ENCODE measurements at places on chromosomes 4 and X.

DNA sequence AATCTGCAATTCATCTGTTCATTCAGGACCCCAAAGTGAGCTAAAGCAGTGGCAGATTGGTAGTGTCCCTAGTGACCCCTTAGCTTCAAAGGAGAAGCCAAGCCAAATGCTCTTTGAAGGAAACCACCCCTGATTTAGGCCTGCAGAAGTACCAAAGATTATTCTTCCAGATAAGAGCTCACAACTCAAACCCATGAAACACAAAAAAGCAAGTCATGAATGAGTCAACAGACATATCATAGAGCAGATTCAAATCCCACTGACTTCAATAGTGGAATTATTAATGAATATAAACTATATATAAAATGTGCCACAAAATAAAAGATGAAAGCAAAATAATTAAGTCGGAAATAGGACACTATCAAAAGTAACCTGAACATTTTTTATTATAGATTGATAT, 197.6 kb downstream of the SCFD2 start:
- DNase-seq = no peak

DNA sequence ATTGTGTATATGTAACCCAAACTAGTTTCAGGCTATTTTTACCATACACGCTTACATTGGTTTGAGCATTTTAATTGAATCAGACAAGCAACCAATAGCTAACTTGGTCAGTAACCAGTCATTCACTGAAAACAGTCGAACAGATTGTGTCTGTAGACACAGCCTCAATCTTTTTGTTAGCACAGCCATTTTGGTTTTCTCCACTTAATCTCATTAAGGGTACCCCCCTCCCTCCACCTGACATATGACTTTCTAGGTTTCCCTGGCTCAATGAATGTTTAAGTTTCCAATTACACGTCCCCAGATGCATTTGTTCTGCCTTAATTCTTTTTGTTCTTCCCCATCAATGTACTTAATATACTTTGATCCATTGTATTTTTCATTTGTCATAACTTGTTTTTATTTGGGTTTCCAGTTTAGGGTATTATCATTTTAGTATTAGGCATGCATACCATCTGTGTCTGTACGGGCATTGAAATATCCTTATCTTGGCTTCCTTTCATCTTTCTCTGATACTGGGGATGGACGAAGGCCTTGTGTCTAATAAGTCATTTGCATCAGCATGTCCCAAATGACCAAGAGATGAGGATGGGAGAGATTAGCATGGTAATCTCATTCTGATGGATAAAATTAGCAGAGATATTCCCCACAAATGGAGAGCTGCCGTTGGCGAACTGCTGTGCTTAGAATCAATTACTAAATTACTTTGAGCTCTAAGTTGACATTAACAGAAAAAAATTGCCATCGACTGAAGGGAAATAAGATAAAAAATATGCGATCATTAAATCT, 35.9 kb upstream of the PHOX2B start:
- peak; percentile 62 for DNase-seq

GRCh38 chr4:158459085-158459820, 62.4 kb upstream of the RXFP1 start:
- no peak for DNase-seq

GRCh38 chrX:122813876-122814275, 370.2 kb upstream of the GRIA3 start:
- no peak for DNase-seq

- peak; percentile 52 for DNase-seq
Observed at GRCh38 chr4:152536545-152537182, 772 bp upstream of the FBXW7 start.

GRCh38 chrX:39201305-39201990, 400.2 kb downstream of the MID1IP1 start:
- no peak for DNase-seq

GRCh38 chr4:182273191-182273935, 30.2 kb downstream of the TENM3 start:
- DNase-seq = no peak

DNA sequence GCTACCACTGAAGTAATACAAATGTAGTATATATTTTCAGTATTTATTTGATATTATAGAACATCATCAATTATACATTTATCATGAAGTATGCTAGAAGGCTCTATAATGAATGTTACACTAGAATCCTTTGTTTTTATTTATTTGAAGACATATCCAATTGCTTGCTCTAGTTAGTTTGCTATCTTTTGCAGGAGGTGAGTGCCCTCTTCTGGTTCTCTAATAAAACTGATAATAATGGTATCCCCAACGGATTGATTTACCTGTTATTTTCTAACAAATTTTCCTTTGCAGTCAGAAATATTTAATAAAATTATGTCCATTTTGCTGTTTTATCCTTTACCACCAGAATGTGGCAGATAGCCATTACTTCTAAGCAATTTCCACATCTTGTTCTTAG, 274.3 kb upstream of the TACR3 start:
- no peak for DNase-seq

- DNase-seq = no peak
Observed at GRCh38 chr4:60579335-60579734, 620.8 kb upstream of the ADGRL3 start.

- peak; percentile 64 for DNase-seq
Observed at GRCh38 chrX:103687073-103687695, 685 bp upstream of the MORF4L2 start.

GRCh38 chrX:11386001-11386523, 92.8 kb downstream of the AMELX start:
- no peak for DNase-seq

DNA sequence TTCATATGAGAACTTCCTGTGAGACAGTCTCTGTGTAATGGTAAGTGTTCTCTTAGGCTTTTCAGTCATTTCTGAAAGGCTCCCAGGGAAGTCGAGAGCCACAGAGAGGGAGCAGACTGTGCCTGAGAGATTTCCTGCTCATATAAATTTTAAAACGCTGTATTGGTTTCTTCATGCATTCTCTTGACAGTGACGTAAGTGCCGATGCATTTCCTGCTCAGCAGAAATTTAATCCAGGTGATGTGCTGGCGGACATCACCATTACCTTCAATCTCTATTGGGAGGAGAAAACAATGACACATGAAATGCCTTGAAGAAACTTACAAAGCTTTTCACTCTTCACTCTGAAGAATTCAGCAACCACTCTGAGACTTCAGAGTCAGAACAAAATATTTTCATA, 383.6 kb downstream of the BMPR1B start:
- no peak for DNase-seq
